CD4-positive, alpha-beta T cell (primary cell): ENCODE measurements at places on chromosomes 7 and 10. TPM values are rescaled to one million over a fixed set of nuclear protein-coding genes. Genes with fewer than 3 reads are reported as not detected.

- DNase-seq, result peak; percentile 20
Observed at GRCh38 chr10:26556748-26557640, 118.9 kb downstream of the APBB1IP start.

DNA sequence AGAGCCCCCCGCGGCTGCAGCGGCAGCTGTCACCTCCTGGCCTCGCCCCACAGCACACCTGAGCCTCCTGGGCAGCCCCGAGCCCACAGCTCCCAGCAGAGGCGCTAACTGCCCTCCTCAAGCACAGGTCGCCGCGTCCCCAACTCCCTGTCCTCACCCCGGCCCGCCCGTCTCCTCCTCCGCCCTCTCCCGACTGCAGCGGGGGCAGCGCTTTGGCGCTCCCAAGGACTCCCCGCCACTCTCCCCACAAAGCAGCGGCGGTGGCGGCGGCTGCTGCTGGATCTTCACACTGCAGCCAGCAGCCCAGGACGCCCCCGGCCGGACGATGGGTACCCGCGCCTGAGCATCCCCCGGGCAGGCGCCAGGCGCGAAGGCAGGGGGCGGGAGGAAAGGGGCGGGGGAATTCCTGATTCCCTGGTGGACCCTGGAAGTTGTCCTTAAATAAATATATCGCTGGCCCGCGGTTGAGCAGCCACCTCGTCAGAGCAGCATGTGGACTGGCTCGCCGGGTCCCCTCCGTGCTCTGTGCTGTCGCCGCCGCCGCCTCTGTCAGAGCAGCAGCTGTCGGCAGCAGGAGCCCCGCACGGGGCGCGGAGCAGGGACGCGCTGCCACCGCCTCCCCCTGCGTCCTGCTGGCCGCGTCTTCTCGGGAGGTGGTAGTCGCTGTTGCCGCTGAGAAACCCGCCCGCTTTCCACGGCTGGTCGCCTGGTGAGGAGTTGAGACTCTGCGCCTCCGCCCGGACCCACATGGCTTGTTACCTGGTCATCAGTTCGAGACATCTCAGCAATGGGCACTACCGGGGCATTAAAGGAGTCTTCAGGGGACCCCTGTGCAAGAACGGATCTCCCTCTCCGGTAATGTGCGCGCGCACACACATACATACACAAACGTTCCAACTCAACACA lies at the start of gene ZNF804B:
Gene ZNF804B (plus strand): TSS at position 471 of the 906 bp plus-strand sequence. CDS start 277 bp downstream, at position 748.
- DNase-seq, result no peak

DNA sequence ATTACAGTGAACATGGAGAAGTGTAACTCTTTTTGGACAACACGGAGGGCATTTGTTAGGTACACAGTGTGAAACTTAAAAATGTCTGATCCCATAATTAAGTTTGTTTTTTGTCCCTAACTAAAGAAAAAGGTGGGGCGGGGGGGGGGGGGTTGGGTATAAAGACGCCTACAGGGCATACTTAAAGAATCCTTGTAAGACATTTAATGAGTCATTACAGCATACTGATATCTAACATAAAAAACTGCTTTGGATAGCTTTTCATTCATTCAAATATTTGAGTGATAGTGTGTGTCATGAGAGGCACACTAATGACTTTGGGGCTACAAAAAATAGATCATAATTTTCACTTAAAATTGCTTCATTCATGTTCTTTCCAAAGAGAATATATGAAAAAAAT lies 31.2 kb downstream of the ZNRF2 start:
- no peak for DNase-seq

Gene TAS2R41
- 0.69 TPM for total RNA-seq

Gene ADGRA1
- total RNA-seq, result not detected

GRCh38 chr7:88200261-88200660 lies 19.6 kb downstream of the SRI start:
- DNase-seq, result no peak
